IPS DF 19.7 (cell line): ENCODE measurements at places on chromosomes 2 and 18.
A peak's percentile ranks its signal among the peaks of the same experiment; 100 is the strongest.

DNA sequence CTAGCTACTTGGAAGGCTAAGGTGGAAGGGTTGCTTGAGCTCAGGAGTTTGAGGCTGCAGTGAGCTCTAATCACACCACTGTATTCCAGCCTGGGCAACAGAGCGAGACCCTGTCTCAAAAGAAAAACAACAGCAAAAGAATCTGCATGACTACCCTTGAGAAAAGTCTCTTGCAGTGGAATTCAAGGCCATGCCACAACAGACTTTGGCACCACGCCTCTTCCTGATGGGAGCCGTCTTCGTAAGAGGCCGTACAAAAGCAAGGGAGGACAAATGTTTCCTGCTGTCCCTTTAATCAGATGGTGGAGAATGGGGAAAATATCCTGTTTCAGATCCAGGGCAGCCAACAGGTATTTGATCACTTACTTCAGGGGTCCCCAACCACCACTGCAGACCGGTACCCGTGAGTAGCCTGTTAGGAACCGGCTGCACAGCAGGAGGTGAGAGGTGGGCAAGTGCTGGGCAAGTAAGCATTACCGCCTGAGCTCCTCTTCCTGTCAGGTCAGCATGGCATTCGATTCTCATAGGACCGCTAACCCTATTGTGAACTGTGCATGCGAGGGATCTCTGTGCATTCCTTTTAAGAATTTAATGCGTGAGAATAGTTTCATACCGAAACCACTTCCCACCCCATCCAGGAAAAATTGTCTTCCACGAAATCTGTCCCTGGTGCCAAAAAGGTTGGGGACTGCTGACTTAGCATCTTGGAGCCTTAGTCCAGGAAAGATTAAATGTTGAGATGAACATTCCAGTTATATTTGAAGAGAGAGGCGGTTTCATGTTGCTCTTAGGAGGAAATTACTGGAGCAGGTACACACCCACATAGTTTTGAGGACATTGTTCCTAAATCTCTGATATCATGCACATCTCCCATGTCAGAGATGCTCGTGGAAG lies 94.4 kb upstream of the XPO1 start:
- DNase-seq, result no peak

- DNase-seq, result no peak
Observed at GRCh38 chr18:56869189-56869777, 218.1 kb downstream of the WDR7 start.

DNA sequence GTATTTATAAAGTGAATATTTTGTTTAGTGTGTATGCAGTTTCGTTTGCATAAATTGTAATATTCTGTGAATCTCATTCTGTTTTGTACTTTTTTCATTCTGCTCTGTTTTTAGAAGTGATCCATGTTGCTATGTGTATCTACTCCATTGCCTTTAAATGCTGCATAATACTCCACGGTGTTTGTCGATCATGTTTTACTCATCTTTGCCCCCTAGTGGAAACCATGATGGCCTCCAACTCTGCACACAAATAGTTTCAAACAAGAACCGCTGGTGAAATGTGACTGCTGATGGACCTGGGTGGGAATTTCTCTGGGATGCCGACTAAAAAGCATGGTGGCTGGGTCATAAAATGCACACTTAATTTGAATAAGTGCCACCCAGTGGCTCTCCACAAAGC lies 32.0 kb upstream of the SKOR2 start:
- no peak for DNase-seq

DNA sequence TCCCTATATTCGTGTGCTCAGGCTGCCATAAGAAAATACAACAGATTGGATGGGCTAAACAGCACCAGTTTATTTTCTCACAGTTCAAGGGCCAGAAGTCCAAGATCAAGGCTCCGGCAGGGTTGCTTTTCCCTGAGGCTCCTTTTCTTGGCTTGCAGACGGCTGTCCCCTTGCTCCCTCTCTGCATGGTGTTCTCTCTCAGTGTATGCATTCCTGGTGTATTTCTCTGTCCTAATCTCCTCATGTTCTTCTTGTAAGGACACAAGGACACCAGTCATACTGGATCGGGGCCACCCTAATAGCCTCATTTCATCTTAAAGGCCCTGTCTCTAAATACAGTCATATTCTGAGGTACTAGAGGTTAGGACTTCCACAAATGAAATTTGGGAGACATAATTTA lies 62.6 kb upstream of the SLC16A14 start:
- no peak for DNase-seq

DNA sequence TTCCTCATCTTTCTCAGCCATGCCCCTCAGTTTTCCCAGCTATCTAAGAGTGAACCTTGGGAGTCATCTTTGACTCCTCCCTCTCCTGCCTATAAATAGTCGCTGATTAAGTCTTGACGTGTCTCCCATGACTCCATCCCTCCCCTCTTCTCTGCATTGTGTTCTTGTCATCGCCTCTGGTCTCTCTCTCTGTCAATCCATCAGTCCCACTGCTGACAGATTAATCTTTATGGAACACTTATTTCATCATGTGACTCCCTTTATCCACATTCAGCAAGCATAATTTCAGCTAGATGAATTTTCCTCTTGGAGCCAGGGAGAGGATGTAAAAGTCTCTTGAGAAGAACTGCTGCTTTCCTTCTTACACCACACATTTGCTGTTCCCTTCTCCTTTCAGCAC lies 9.4 kb downstream of the ADAM23 start:
- no peak for DNase-seq

- DNase-seq, result no peak
Observed at GRCh38 chr2:47127862-47128543, 27.1 kb downstream of the STPG4 start.

GRCh38 chr2:84807063-84807485 lies 73.8 kb downstream of the TRABD2A start:
- DNase-seq, result no peak

DNA sequence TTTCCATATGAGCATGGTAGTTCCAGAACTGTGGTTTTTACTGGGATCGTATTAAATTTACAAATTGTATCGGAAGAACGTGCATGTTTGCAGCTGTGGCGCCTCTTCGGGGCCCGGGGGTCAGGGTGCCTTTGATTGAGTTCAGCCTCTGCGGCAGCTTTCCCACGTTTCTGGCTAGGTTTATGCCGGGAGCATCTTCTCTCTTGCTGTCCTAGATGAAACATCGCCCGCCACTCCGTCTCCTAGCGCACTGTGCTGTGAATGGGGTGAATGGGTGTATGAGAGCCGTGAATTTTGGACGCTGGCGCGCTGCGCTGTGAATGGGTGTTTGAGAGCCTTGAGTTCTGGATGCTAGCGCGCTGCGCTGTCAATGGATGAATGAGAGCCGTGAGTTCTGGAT lies 12.3 kb downstream of the PDCD1 start:
- no peak for DNase-seq

GRCh38 chr2:9247177-9247576 lies 40.6 kb downstream of the ASAP2 start:
- DNase-seq, result no peak

- DNase-seq, result peak; percentile 80
Observed at GRCh38 chr2:37389989-37390765, 45.7 kb downstream of the QPCT start.

GRCh38 chr2:145919477-145919876 lies 1399.6 kb upstream of the ZEB2 start:
- DNase-seq, result no peak

GRCh38 chr2:39437522-39438296 lies 624 bp upstream of the MAP4K3 start:
- no peak for DNase-seq

DNA sequence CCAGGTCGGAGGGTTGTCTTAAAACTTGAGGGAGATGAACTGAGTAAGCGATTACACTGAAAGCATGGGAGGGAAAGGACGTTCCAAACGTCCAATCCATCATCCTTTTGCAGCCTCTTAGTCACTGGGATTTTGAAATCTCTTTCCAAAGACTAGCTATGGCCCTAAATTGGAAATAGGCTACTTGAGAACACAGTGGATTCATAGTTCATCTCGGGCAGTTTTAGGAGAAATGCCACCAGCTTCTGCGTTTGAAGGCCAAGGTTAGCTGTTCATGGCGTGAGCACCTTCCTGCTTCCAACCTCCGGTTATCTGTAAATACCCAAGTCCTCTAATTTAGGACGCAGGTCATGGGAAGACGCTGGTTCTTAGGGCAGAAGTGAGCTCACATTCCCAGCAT lies 821 bp upstream of the EML6 start:
- no peak for DNase-seq

DNA sequence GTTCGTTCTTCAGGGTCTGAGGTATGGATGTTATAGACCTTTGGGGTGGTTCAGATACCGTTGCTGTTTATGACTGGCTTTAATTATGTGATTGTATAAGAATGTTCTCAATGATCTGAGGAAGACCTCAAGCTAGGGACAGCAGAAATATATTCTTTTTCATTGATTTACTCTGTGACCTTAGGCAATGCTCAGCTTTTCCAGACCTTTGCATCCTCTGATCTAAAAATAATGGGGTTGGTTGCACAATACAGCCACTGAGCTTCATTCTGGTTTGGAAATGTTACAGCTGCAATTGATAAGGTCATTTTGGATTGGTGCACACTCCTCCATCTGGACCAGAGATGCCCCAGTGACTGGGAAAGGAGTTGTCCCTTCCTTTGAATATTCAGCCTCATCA lies 17.2 kb upstream of the CABYR start:
- no peak for DNase-seq

DNA sequence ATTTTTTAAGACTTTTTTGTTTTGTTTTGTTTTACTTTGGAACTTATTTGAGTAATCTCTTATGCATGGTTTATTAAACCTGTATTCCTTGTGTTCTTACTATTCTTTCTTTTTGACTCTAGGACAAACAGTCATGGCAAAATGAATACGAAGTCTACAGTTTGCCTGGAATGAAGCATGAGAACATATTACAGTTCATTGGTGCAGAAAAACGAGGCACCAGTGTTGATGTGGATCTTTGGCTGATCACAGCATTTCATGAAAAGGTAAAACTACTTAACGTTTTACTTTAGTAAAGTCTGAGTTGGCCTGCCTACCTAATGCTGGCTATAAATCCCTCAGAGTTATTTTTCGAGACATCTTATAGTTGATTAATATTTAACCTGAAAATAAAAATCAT lies 72.3 kb downstream of the ACVR2A start:
- no peak for DNase-seq

DNA sequence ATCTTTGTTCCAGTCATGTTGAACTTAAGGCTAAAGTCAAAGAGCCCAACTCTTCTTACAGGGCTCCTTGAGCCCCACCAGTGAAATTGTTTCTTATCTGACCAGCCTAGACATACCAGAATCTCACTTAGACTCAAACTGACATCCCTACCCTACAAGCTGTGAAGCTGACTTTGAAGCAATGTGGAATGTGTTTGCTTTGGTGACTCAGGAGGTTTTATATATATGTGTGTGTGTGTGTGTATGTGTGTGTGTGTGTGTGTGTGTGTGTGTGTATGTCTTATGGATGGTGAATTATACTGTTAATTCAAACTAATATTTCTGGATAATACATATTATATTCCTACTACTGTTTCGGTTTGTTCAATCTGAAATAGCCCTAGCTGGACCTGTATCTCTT lies 67.3 kb downstream of the CAMKMT start:
- no peak for DNase-seq

DNA sequence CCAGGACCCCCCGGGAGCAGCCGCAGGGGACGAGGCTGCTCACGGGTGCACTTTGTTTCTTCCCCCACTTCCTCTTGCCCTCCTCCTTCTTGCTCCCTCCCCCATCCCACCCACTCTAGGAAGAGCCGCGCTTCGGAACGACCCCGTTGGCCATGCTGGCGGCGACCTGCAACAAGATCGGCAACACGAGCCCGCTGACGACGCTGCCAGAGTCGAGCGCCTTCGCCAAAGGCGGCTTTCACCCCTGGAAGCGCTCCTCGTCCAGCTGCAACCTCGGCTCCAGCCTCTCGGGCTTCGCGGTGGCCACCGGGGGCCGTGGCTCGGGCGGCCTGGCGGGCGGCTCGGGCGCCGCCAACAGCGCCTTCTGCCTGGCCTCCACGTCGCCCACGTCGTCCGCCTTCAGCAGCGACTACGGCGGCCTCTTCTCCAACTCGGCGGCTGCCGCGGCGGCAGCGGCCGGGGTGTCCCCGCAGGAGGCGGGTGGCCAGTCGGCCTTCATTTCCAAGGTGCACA lies 1.3 kb downstream of the SP9 start:
- no peak for DNase-seq

DNA sequence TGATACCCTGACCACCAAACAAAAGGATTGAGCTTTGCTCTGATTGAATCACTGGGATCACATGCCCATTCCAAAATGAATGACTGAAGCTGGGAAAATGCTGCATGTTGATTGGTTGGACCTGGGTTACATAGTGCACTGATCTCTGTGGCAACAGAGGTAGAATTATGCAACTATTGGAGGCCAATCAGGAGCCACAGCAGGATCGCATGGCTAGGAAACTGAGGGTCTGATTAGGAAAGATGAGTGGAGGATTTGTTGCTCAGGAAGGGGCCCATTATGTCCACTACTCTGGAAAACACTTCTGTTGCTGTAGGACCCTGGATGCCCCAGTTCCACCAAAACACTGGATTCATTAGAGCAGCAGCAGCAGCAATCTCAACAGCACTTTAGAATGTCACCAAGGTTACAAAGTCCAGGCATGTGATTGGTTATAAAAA lies 25.9 kb upstream of the SGPP2 start:
- DNase-seq, result no peak

DNA sequence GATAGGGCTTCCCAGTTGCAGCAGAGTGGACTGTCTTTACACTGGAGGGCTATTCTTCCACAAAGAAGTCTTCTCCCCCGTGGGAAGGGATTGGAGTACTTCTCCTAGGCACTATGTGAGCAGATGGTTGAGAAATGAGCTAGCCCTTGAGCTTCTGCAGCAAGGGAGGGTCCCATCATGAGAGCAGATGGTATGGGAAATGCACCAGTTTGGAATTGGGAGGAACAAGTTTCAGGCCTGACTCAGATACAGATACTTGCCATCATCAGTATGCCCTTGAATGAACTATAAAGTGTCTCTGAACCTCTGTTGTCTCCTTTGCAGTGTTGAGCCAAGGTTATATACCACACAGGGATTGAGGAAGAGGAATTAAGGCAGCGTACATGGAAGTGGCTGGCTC lies 757.4 kb downstream of the RNF144A start:
- no peak for DNase-seq

GRCh38 chr2:219624565-219624964 lies 2.9 kb upstream of the SLC4A3 start:
- no peak for DNase-seq

- DNase-seq, result no peak
Observed at GRCh38 chr18:55786651-55787272, 198.8 kb upstream of the TCF4 start.

- no peak for DNase-seq
Observed at GRCh38 chr2:196086517-196087368, 18.1 kb upstream of the DNAH7 start.

- no peak for DNase-seq
Observed at GRCh38 chr2:55838653-55839052, 84.9 kb downstream of the EFEMP1 start.

GRCh38 chr2:128549646-128550260 lies 231.1 kb upstream of the HS6ST1 start:
- no peak for DNase-seq

- DNase-seq, result no peak
Observed at GRCh38 chr18:37403788-37404187, 161.8 kb downstream of the CELF4 start.

DNA sequence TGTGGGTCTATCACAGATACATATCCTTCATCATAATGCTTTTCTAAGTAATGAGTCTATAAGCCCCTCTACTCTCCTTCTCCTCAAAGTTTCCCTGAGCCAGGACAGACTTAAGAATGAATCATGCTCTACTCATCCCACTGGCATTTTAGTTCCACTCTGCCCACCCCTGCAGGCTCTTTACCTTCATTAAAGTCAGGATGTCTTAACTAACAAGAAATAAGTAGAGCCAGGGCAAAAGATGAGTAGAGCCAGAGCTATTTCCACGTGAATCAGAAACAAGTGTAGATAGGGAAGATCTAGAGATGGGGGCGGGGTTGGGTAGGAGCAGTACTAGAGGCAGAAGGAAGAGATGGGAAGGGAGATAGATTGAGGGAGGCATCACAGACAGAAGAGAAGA lies 790.5 kb downstream of the RNF144A start:
- no peak for DNase-seq
